Adipocyte (in vitro differentiated cells): ENCODE measurements at places on chromosomes 1 and 21.

DNA sequence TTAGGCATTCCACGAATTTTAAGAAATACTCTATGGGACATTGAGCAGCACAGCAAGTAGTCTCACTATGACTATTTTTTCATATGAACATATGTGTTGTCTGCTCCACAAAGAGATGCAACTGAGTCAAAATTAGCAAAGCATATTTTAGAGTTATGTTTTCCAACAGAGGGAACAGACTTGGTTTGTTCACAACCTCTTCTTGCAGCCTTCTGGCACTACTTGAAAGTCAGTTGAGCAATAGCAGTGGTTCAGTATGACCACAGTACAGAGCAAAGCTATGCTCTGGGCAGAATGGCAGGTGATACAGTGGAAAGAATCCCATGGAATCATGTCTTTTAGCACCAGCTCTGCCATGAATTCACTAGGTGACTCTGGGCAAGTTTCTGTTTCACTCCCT is 5.2 kb downstream of the CCN1 start:
- peak; percentile 86 for DNase-seq

DNA sequence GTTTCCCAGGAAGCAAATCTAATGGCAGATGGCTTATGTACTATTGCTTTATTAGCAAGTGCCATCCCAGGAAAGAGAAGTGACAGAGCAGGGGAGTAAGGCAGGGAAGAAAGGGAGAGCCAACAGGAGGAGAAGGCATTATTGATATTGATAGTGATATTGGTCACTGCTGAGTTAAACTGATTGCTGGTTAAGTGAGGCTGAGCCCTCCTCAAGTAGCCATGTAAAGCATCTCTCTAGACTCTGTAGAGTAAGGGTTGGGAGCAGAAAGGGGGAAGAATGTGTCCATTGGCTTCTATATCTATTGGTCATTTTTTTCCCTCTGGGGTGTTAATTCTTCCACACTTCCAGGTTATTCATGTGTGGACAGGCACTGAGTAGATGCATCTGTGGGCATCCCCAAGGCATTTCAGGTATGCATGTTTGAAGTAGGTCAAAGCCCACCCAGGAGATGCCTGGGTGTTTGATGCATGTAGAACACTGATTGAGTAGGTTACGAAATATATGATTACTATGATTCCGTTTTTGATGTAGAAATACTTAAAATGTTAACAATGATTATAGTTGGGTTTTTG is 290.5 kb upstream of the DPYD start:
- no peak for DNase-seq

- DNase-seq, result no peak
Measured at GRCh38 chr1:14777516-14778506, 179.3 kb downstream of the KAZN start.

GRCh38 chr1:30295674-30296073 is 427.7 kb downstream of the MATN1 start:
- no peak for DNase-seq

DNA sequence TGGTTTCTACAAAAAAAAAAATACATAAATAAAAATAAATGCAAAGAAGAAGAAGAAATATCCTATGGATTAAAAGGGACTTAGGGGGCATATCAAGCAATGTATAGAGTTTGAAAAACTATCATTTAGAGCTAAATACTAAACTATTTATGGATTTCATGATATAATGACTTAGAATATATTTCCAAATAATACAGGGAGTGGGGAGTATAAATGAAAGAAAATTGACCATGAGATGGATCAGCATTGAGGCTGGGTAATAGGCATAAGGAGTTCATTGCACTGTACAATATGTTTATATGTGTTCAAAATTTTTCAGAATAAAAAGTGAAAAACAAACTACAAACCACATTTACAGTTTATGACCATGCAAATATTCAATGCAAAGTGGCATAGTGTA is 18.8 kb downstream of the NHLH2 start:
- DNase-seq, result no peak

- peak; percentile 41 for DNase-seq
Measured at GRCh38 chr21:17051054-17051453, 461.8 kb upstream of the CXADR start.

DNA sequence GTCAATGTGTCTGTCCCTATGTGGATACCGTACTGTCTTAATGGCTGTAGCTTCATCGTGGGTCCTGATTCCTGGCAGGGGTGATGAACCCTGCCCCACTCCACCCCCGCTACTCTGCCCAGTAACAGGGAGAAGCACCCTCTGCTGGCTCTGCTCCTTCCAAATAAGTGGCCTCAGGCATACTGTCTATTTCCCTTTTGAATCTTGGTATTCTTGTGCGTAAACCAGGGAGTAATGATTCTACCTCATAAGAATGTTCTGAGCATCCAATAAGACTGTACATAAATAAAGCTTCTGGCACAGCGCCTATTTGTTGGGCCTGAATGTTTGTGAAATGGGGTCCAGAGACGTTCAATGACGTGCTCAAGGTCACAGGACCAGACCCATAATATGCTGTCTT is 35.2 kb upstream of the CTPS1 start:
- peak; percentile 89 for DNase-seq

GRCh38 chr1:36135796-36136195 is 10.8 kb upstream of the COL8A2 start:
- DNase-seq, result no peak

- DNase-seq, result no peak
Measured at GRCh38 chr1:109225308-109225707, 11.6 kb downstream of the SARS1 start.

GRCh38 chr1:22347854-22348760 is 103.5 kb upstream of the ZBTB40 start:
- DNase-seq, result no peak

DNA sequence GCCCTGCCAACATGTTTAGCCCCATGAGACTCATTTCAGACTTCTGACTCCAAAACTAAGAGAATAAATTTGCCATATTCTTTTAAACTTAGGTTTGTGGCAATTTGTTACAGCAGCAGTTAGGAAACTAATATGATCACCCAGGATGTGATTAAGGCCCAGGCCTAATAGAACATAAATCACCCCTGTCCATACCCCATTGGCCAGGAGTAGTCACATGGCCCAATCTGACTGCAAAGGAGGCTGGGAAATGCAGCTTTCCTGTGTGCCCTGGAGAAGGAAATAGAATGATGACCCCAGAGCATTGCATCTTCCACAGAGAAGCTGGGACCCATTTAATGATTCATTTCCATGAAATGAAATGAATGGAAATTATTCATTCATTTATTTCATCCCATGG is 100.4 kb upstream of the KLHDC7A start:
- DNase-seq, result no peak

DNA sequence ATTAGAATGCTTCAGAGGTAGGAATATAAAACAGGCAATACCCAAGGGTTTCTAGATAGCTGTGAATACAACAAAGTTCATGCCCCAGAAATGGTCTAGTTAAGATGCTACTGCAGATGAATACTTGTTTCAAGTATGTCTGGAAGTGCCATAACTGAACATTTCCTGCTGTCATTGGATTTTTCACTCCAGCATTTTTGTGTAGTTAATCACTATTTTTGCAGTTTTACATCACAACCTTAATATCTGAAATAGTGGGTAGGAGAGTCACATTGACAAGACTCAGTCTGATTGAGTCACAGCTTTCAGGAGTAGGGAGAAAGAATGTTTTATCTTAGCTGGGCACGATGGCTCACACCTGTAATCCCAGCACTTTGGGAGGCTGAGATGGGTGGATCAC is 126.4 kb upstream of the C1orf21 start:
- DNase-seq, result peak; percentile 45

DNA sequence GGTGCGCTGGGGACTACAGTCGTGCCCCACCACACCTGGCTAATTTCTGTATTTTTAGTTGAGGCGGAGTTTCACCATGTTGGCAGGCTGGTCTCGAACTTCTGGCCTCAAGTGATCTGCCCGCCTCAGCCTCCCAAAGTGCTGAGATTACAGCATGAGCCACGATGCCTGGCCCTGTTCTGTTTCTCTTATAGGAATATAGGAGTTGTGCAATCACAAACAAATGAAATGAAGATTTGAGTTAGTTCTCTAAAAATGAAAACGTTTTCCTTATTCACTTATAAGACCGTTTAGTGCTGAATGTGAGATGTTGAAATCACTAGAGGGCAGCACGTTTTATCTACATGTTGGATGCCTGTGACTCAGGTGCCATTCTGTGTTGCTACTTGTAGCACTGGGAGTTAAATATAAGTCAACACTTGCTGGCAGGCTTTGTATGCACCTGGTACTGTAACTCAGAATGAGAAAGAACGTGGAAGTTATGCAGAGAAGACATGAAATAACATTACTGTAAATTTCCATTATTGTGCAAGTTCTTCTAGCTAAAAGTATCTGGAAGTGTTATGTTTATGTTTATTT is 45.8 kb downstream of the MIGA1 start:
- DNase-seq, result peak; percentile 70

- DNase-seq, result no peak
Measured at GRCh38 chr1:167640051-167640450, 10.0 kb downstream of the RCSD1 start.

DNA sequence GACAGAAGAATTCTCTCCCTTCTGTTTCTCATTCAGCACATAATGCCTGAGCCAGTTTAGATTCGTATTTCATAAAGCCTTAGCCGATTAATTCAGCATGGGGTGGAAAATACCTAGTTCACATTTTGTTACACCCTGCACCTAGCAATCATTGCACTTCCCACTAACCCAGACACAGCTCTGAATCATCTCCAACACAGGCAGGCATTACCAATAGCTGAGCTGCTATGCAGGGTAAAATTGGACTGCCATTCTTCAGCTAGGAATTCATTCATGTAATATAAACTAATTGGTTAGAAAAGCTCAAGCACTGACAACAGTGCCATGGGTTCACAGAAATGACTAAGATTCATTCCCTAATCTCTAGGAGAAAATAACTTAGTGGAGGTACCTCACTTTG is 26.9 kb upstream of the NKAIN1 start:
- DNase-seq, result peak; percentile 20

DNA sequence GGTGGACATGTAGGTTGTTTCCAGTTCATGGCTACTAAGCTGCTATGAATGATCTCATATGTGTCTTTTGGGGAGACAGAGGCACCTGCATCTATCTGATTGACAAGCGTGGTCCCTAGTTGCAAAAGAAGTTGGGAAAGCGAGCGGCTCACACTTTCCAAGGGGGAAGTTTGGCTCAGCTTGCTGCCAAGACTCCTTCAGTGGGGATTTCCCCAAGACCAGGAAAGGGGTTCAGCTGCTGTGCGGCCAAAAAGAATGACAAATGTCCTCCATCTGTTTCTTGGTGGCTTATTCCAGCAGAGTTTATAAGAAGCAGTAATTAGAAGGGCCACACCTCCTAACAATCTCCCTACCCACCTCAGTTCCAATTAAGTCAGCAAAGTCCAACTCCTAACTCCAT is 128.5 kb upstream of the GALNT2 start:
- no peak for DNase-seq

DNA sequence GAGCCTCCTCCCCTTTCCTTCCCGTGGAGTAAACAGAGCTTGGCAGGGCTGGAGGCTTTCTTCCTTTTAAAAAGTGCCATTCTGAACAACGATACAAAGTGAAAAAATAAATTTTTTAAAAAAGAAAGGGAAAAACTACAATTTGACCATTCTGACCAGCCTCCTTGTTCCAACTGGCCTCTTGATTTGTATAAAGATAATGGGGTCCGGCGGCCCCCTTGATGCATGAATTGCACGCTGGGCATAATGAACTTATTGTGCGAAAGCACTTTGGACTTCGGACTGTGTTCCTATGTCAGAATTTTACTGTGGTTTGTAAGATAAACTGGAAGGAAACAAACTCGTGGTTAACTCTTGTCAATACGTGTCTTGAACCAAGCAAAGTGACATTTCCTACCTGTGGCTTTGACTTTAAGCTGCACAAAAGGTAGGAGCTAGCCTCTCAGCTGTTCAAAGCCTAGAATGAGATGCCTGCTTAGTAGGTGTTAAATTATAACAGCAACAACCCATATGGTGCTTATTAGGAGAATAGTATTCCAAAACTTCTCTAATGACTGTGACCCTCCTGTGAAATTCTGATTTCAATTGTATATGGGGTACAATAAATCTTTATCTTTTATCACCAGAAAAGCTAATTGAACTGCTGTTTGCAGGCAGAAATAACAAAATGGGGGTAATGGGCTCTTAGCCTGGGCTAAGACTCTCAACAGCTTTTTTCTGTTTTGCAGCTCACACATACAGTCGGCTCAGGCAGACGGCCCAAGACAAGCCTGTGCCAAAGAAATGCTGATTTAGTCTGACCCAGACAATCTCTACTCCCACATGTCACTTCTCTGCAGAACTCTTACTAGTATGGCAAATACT is 9.3 kb downstream of the IRF2BP2 start:
- DNase-seq, result no peak

- no peak for DNase-seq
Measured at GRCh38 chr21:27244352-27244751, 277.5 kb upstream of the ADAMTS5 start.

DNA sequence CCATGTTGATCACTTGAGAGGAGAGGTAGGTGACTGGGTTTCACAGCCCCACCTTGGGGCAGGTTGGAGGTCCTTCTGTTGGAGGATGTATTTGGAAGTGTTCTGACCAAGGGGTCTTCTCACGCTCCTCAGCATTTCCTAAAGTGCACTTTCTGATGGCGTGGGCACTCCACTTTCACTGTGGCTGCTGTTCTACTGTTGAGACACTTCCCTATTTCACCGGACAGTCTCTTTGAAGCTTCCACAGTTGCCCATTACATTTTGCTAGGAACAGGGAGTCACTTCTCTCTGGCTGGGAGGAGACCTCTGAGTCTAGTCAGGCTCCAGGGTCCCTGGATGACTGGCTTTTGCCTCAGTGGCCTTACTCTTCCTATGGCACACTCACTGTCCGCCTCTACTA is 180.0 kb upstream of the LMO4 start:
- no peak for DNase-seq

- DNase-seq, result peak; percentile 71
Measured at GRCh38 chr1:153962088-153963029, 978 bp downstream of the SLC39A1 start.

DNA sequence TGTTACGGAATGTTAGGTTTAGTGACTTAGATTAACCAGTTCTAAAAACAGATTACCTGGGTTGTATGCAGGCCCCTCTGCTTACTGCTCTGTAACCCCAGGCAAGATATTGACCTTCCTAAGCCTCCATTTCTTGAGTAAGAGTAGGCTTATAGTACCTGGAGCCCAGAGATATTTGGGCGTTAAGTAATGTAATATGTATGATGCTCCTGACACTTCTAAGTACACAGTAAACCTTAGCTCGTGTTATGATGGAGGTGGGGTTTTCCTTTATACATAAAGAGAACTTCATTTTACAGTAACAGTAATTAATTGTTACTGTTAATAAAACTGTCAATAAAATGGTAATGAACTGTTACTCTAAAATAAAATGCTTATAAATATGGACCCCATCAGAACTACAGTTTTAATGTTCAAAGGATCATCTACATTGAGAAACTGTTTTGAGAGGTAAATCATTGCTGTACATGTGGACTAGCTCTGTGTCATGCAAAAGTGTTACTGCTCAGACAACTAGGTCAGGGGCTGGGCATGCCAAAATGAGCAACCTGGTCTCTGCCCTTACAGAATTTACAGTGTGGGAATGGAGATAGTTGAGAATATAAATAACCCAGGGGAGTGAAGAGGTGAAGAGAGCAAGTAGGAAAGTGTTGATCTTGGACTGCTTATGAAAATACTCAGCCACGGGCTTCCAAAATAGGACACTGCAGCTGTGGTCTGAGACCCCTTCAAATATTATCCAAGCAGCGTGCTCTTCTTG is 26.6 kb downstream of the LRRC8C start:
- DNase-seq, result no peak
